ENCODE measurements at places on chromosomes 7 and 10. TPM values are rescaled to one million over a fixed set of nuclear protein-coding genes. Genes with fewer than 3 reads are reported as not detected.

Gene PTPN20
- not detected for total RNA-seq

Gene ADAM12
- total RNA-seq = 0.18 TPM

Gene PAPOLB
- not detected for total RNA-seq

Gene UNCX
- not detected for total RNA-seq

Gene TSC22D4
- 51.2 TPM for total RNA-seq

Gene CALCR
- not detected for total RNA-seq

Gene HHEX
- total RNA-seq = 3.9 TPM

Gene LARP4B
- 77.2 TPM for total RNA-seq

Gene NODAL
- total RNA-seq = not detected

Gene LRGUK
- 0.66 TPM for total RNA-seq

Gene UCN3
- 1.4 TPM for total RNA-seq

Gene CLRN3
- 98.5 TPM for total RNA-seq

Gene CPVL
- total RNA-seq = 2.5 TPM

Gene HOXA6
- 18.7 TPM for total RNA-seq

Gene HK1
- total RNA-seq = 12.5 TPM

Gene MYO1G
- total RNA-seq = 4.0 TPM

Gene CPXM2
- total RNA-seq = 7.3 TPM

Gene RADIL
- 1.1 TPM for total RNA-seq

Gene ASB10
- total RNA-seq = not detected

Gene AGBL3
- total RNA-seq = 8.4 TPM

Gene NXPH1
- total RNA-seq = not detected
